ENCODE measurements at places on chromosomes 11 and 22. TPM values are rescaled to one million over a fixed set of nuclear protein-coding genes. Genes with fewer than 3 reads are reported as not detected.

The PITPNM1 gene
- 32.4 TPM for polyA plus RNA-seq

The KRTAP5-4 gene
- not detected for polyA plus RNA-seq

The MYO18B gene
- polyA plus RNA-seq, result not detected

The SSH3 gene
- 49.5 TPM for polyA plus RNA-seq

The NNMT gene
- 385 TPM for polyA plus RNA-seq

The ALDH3B1 gene
- 16.9 TPM for polyA plus RNA-seq

The ENDOD1 gene
- 8.8 TPM for polyA plus RNA-seq

GRCh38 chr22:38777087-38777671 is 16.8 kb downstream of the DNAL4 start:
- no peaks in the 10 kb centered on the region for H3K27me3 ChIP-seq
- H3K36me3 ChIP-seq, result no peaks in the 10 kb centered on the region
- H3K4me1 ChIP-seq, result no peaks in the 10 kb centered on the region

DNA sequence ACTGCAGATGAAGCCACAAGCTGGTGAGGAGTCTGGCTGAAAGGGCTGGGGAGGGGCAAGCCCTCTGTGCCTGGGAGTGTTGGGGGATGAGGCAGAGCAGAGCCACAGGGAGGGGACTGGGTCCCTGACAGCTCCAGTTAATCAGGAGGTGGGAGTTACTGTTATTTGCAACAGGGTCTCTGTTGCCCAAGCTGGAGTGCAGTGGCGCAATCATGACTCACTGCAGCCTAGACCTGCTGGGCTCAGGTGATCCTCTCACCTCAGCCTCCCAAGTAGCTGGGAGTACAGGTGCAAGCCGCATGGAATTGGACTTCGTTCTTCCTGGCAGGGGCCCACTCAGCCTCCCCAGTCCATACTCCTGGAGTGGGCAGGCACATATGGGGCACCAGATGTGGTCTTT is 7.7 kb downstream of the SCN2B start:
- H3K36me3 ChIP-seq, result no peaks in the 10 kb centered on the region
- peaks cover 31% of the 10 kb centered on the region for H3K27me3 ChIP-seq
- peaks cover 3% of the 10 kb centered on the region for H3K4me1 ChIP-seq
- no peak overlapping the region for H3K4me3 ChIP-seq
- H3K27ac ChIP-seq, result no peak overlapping the region

- no peak for DNase-seq
- H3K4me1 ChIP-seq, result peaks cover 14% of the 10 kb centered on the region
- H3K27me3 ChIP-seq, result no peaks in the 10 kb centered on the region
- no peak overlapping the region for H3K4me3 ChIP-seq
These were observed 530.5 kb downstream of the INSC start for GRCh38 chr11:15645201-15645600.

GRCh38 chr11:96052921-96053651 is 129.2 kb upstream of the MTMR2 start:
- H3K4me3 ChIP-seq, result no peak overlapping the region
- H3K27me3 ChIP-seq, result no peaks in the 10 kb centered on the region
- peaks cover 53% of the 10 kb centered on the region for H3K4me1 ChIP-seq
- H3K36me3 ChIP-seq, result no peaks in the 10 kb centered on the region
- H3K27ac ChIP-seq, result peak overlapping the region; percentile 67

DNA sequence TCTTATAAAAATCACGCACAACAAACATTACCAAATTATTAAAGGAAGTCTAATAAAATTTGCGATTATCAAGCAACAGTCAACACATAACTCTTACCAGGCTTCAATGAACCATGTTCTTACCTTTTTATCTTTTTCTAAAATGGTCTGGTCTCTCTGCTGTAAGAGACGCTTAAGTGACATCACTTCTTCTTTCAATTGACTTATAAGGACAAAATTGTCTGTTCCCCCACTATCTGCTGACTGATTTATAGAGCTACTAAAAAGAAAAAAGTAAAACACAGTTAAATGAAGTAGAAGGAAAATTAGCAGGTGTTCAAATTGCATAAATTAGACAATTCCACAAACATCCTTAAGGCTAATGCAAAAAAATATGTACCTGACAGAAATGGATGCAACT is 10.9 kb downstream of the FAM76B start:
- no peak overlapping the region for H3K27ac ChIP-seq
- no peak for DNase-seq
- no peaks in the 10 kb centered on the region for H3K27me3 ChIP-seq
- H3K4me3 ChIP-seq, result no peak overlapping the region
- no peaks in the 10 kb centered on the region for H3K36me3 ChIP-seq

DNA sequence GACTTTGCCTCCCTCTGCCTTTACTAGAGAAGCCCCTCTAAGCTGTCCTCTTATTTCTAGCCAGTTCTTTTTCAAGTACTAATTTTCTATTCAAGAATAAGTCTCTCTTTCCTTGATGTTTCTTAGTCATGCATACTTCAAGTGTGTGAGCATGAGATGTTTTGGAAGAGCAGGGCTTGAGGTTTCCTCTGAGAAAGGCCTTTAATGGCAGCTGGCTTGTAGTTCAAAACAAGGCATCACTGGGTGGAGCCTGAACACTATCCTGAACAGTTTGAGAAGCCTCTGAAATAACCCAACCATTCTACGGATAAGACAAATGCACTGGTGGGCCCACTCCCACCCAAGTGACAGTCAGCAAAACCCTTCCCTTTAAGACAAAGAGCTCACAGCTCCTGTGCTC is 37.6 kb downstream of the CLDN25 start:
- H3K27ac ChIP-seq, result no peak overlapping the region
- no peaks in the 10 kb centered on the region for H3K27me3 ChIP-seq
- no peak overlapping the region for H3K4me3 ChIP-seq
- DNase-seq, result no peak
- no peaks in the 10 kb centered on the region for H3K36me3 ChIP-seq

GRCh38 chr11:11513422-11513821 is 108.4 kb downstream of the GALNT18 start:
- DNase-seq, result peak; percentile 38
- peaks cover 5% of the 10 kb centered on the region for H3K4me1 ChIP-seq
- no peaks in the 10 kb centered on the region for H3K36me3 ChIP-seq

DNA sequence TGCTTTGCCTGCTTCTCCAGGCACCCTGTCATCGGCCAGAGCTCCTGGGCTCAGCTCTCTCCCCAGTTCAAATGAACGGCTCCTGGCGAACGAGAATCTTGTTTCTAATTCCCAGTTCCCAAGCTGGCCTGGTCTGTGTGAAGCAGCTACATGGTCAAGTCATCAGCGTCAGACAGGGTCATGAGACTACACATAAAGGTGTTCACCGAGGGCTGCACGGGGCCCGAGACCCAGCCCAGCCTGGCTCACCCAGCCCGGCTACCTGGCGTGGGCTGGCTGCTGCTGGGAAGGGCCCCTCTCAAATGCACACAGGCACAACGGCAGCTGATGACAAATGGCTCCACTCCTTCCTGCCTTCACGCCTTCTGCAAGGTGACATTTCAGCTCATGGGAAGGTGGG is 14.6 kb upstream of the CELSR1 start:
- H3K36me3 ChIP-seq, result no peaks in the 10 kb centered on the region
- no peak overlapping the region for H3K4me3 ChIP-seq
- no peak for DNase-seq

DNA sequence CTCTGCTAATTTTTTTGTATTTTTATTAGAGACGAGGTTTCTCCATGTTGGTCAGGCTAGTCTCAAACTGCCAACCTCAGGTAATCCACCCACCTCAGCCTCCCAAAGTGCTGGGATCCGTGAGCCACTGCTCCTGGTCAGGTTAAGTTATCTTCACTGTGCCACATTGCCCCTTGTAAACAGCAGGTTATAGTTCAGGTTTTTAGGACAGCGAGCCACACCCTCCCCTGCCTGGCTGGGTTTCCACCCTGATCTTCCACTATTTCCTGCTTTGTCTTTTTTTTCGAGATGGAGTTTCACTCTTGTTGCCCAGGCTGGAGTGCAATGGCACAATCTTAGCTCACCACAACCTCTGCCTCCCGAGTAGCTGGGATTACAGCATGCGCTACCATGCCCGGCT is 16.1 kb downstream of the ACO2 start:
- peak overlapping the region; percentile 32 for H3K27ac ChIP-seq
- no peaks in the 10 kb centered on the region for H3K27me3 ChIP-seq
- no peaks in the 10 kb centered on the region for H3K36me3 ChIP-seq

DNA sequence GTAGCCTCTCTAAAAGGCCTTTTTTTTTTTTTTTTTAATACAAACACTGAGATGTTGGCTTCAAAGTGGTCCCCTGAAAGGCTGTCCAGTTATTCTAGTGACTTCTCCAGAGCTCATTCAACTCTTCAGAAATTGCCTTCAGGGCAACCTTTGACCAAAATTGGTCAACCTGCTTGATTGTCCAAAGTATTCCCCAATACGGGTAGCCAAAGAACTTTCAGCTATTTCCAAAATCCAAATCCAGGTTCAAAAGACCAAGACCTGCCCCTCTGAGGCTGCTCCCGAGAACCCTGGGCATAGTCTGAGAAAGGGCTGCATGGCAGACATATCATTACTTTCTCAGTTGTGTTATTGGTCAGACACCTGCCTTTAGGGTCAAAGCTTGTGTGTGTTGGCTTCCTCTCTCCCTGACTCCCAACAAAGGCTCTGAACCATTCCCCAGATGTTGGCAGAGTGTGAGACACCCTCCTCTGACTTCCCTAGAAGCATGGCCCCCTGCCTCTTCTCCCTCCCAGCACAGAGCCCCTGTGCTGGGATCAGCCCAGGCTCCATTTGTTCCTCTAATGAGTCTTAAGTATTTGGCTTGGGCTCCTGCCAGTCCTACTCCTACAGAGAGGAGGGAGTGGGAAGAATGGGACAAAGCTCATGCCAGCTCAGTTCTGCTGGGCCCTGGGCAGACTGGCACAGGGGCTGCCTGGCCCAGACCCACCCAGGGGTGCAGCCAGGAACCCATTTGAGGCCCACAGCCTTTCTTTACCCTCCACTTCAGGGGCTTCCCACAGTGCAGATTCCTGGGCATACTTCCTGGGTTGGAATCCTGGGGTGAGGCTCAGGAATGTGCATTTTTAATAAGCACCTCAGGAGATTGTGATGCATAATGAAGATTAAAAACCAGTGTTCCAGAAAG is 30.3 kb downstream of the TNKS1BP1 start:
- H3K4me3 ChIP-seq, result no peak overlapping the region
- H3K4me1 ChIP-seq, result peaks cover 22% of the 10 kb centered on the region
- no peaks in the 10 kb centered on the region for H3K36me3 ChIP-seq
- H3K27me3 ChIP-seq, result no peaks in the 10 kb centered on the region
- peak overlapping the region; percentile 27 for H3K27ac ChIP-seq

GRCh38 chr11:130721736-130722135 is 194.5 kb downstream of the SNX19 start:
- no peaks in the 10 kb centered on the region for H3K36me3 ChIP-seq
- H3K27ac ChIP-seq, result no peak overlapping the region
- H3K4me1 ChIP-seq, result no peaks in the 10 kb centered on the region

Data from hepatocyte (in vitro differentiated cells).